ENCODE measurements at places on chromosomes 13 and 19. TPM values are rescaled to one million over a fixed set of nuclear protein-coding genes. Genes with fewer than 3 reads are reported as not detected.

- DNase-seq: no peak
Measured at GRCh38 chr19:16548956-16549355, 6.7 kb upstream of the CHERP start.

- DNase-seq: no peak
Measured at GRCh38 chr19:34490141-34490766, 8.7 kb downstream of the WTIP start.

- no peak for DNase-seq
Measured at GRCh38 chr19:34017601-34018000, 154.7 kb upstream of the LSM14A start.

- DNase-seq: no peak
Measured at GRCh38 chr13:28449826-28450773, 44.8 kb downstream of the FLT1 start.

DNA sequence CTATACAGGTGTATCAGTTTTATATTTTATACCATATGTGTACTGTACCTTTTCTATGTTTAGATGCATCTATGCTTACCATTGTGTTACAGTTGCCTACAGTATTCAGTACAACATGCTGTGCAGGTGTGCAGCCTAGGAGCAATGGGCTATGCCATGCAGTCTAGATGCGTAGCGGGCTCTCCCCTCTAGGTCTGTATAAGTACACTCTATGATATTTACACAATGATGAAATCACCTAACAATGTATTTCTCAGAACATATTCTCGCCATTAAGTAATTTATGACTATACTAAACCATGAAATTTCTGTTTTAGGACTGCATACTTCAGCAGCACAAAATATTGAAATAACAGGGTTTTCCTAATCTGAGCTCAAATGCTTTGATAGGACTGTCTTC lies 179.6 kb downstream of the RFC3 start:
- peak; percentile 63 for DNase-seq

The WDR18 gene
- 68.2 TPM for total RNA-seq

- no peak for DNase-seq
Measured at GRCh38 chr13:28490061-28490460, 4.9 kb downstream of the FLT1 start.

DNA sequence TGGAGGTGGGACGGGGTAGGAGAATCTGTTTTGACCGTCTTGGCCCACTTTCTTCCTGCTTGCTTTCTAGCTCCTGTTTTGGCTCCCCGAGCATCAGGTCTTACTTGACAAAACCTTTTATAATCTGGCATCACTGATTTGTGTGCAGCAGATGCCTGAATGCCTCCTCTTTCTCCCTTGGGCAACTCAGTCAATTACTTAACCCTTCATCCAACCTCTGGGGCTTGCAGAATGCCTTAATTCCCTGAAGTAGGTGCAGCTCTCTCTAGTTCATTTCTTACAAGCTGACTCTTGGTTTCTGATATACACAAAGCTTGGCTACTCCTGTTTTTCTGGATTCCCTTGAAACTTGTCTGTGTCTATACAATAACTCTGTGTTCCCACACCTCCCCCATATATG lies 5.7 kb upstream of the NUP58 start:
- no peak for DNase-seq

DNA sequence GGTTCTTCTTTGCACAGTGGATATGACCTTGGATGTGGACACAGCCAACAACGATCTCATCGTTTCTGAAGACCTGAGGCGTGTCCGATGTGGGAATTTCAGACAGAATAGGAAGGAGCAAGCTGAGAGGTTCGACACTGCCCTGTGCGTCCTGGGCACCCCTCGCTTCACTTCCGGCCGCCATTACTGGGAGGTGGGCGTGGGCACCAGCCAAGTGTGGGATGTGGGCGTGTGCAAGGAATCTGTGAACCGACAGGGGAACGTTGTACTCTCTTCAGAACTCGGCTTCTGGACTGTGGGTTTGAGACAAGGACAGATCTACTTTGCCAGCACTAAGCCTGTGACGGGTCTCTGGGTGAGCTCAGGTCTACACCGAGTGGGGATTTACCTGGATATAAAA lies 9.4 kb downstream of the RFPL4AL1 start:
- DNase-seq: no peak

The DAND5 gene
- total RNA-seq: not detected

DNA sequence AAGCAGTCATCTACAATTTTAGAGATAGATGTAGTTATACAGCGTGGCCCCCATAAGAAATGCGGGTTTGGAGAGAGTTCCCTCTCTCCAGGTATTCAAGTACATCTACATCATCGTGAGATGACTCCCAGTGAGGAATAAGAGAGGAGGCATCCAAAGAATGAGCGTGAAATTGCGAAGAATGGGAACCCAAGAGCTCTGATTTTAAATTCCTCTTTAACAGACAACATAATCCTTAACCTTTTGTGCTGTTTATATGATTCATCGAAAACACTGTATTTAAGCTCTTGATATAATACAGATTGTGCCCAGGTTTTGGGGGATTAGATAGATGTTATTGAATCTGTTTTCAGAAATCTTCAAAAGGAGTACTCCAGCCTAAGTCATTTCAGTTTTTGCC lies 161.5 kb downstream of the COG6 start:
- no peak for DNase-seq

GRCh38 chr19:45376045-45376724 lies 5.8 kb upstream of the ERCC2 start:
- peak; percentile 44 for DNase-seq

The ZNF420 gene
- 7.1 TPM for total RNA-seq

The CXCL17 gene
- 5.8 TPM for total RNA-seq

DNA sequence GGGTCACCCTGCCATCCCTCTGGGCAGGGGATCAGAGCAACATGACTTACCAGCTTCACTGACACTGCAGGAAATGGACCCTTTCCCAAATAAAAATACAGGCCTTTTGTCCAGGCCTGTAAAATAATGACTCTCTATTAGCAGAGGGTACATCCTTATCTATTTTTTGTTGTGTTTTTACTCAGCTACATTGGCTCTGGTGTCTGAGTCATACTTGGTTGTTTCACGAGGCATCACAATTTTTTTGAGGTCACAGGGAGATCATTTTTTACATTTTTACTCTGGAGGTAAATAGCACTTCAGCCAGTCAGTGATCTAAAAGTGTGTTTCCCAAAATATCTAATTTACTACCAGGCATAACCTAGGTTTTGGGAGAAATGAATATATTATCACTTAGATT lies 6.9 kb upstream of the HTR2A start:
- DNase-seq: no peak

- no peak for DNase-seq
Measured at GRCh38 chr19:4502282-4503131, 15.8 kb downstream of the PLIN4 start.

DNA sequence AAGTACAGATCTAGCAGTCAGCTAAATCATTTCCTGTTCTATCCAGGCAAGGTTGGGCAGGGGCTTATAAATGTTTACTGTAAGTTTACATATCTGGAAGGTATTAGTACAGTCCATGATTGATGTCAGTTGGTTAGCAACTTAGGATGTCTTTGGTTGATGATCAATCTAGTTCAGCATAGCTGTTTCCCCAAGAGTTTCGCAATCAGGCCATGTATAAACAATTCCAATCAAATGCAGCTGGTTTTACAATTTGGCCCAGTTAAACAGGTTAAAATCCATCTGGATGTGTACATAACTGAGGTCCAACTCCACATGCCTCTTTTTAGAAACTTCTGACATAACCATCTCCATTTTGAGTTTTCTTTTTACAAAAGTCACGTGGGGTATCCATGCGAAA lies 6.9 kb downstream of the ZNF221 start:
- DNase-seq: no peak

DNA sequence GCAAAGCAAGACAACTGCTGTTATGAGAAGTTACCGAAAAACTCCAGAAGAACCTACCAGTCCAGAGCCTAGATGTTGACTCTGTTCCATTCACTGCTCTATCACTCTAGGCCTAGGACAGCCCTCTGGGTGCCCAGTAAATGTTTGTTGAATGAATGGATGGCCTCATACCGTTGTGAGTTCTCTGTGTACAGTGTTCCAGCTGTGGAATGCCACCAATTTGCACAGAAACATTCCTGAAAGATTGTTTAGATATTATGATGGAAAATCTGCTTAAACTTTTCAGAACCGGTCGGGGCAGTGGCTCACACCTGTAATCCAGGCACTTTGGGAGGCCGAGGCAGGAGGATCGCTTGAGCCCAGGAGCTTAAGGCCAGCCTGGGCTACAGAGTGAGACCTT lies 1.3 kb upstream of the FBL start:
- DNase-seq: no peak

- DNase-seq: no peak
Measured at GRCh38 chr13:49760558-49760957, 31.9 kb downstream of the KPNA3 start.

GRCh38 chr13:73231471-73231870 lies 172.7 kb downstream of the KLF5 start:
- no peak for DNase-seq

- DNase-seq: peak; percentile 40
Measured at GRCh38 chr13:30440910-30441703, 18.8 kb downstream of the UBE2L5 start.

All from bronchial epithelial cell (primary cell).